ENCODE measurements at places on chromosomes 12 and 14.

DNA sequence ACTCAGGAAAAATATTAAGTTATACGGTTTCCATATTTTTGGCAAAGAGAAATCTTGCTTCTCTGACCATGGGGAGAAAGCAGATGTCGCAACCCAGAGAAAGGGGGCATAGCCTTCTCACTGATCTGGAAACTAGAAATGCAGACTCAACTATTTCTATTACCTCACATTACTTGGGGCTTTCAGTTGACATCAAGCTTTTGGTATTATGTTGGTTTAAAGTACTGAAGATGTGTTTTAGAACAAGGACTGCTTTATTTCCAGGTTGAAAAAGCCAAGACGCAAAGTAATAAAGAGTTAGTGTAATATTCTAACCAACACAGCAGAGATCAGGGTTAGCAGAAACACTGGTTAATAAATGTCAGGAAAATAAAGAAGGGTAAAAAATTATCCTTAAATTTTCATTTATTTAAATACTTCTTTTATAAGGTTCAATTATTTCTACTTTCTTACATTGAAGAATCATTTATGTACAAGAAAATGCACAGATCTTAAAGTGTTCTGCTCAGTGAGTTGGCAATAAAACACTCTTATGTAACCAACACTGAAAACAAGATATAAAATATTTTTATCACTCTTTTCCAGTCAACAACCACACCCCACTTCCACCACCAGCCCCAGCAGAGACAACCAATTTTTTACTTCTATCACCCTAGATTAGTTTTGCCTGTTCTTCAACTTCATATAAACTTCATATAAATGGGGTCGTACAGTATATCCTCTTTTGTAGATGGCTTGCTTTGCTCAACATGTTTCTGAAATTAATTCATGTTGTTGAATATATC, 26.0 kb downstream of the DCP1B start:
- no peak for DNase-seq

GRCh38 chr14:101176535-101177205, 273.1 kb upstream of the RTL1 start:
- DNase-seq, result no peak

DNA sequence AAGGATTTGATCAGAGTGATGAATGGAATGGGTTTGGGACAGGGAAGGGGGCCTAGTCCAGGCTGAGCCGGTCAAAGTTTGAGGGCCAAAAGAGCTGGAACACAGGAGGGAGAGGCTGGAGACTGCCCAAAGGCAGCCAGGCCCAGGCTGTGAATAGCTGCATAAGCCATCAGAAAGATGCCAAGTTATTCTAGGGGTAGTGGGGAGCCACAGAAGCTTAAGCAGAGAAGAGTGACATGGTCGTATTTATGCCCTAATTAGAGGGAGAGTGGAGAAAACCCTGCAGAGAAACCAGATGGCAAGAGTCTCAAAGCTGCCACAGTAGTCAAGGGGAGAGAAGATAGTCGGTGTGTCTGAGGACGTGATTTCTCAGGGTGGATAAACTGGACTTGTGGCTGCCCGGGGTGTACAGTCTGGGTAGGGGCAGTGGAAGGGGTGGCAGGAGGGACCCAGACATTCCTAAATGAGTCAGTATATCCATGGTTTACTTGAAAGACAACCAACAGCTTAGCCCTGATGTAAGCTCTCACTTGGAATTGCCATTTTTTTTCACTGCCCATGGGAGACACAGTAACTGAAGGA, 99.2 kb downstream of the PRICKLE1 start:
- no peak for DNase-seq

DNA sequence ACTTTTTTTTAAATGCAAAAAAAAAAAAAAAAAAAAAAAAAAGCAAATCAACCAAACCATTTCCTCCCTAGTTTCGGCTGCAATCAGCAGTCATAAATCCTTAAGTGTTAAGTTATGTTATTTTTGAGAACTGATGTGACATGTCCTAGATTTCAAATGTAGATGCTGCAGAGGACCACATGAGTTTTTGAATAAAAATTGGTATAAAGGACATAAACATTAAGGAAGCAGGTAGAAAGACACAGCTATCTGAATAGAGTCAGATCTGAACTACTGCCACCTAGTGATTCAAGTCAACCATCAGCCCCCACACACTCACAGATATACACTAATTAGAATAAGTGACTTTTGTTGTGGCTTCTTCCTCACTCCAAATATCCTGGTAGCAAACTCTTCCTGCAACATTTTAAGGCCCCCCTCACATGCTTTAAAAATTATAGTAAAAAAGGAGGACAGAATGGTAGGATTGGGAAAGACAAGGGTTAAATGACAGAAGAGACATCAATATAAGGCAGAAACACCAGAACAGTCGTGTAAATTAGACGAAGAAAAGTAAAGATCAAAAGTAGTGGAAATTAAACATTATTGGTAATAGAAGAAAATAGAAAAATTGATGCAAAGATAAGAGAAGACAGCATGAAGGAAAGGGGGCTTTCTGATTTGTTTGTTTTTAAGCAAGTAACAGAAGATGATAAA, 394.5 kb upstream of the ATP2B1 start:
- DNase-seq, result no peak

DNA sequence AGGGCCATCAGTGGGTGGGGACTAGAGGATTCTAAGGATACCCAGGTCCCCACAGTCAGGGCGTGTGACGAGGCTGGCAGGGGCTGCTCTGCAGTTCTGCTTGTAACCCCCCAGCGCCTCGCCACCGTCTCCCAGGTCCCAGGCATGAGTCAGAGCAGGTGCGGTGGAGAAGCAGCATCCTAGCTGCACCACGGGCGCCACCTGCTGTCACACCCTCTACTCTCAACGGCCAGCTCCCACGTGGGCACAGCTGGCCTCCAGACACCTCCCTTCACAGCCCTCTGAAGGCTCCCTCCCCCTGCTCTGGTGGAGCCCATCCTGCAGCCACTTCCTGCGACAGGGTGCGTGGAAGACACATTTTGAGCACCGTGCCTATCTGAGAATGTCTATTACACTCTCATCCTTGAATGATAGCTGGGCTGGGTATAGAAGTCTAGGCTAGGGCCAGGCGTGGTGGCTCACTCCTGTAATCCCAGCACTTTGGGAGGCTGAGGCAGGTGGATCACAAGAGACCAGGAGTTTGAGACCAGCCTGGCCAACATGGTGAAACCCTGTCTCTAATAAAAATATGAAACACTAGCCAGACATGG, 6.9 kb upstream of the NUDT14 start:
- no peak for DNase-seq

GRCh38 chr12:48993787-48994186, 5.4 kb downstream of the DDN start:
- DNase-seq, result no peak

DNA sequence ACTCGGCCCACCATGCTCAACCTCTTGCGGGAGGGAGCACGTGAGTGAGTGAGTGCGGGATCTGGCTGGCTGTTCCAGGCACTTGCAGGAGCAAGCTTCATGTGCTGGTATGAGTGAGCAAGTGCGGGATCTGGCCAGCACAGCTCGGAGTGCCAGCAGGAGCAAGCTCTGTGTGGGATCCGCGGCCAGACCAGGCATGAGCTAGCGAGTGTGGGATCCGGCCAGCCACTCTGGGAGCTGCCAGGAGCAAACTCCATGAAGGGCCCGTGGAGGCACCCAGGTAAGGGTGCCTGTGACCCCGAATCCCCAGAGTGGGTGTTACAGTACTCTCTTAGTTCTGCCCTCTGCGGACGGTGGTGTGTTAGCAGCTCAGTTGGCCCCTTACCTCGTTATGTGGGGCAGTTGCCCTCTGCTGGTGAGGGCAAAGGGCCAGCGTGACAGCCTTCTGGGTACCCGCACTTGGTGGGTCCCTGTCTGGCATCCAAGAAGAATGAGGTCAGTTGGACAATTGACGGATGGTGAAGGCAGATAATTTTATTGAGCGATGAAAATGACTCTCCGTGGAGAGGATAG, 38.3 kb downstream of the RAD51B start:
- DNase-seq, result no peak

GRCh38 chr12:48973531-48973930, 2.0 kb upstream of the WNT10B start:
- no peak for DNase-seq

DNA sequence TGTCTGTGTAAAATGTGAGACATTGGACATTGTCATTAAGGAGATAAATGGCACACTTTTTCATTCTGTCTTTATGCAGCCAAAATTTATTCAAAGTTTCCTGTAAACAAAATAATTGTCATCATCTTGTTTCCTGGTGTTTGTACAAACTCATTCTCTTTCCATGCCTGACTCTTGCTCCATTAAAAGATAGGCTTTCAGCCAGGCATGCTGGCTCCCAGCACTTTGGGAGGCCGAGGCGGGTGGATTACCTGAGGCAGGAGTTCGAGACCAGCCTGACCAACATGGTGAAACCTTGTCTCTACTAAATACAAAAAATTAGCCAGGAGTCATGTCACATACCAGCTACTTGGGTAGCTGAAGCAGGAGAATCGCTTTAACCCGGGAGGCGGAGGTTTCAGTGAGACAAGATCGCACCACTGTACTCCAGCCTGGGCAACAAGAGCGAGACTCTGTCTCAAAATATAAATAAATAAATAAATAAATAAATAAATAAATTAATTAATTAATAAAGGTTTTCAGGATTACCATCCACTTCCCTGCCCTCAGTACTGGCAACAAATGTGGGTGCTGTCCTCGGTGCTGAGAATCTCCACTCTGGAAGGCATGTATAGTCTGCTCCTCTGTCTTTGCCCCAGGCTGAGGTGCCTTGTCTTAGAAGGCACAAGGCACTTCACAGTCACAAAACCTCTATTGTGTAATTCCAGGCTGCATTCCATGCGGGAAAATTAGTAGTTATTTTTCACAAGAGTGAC, 83.2 kb downstream of the PAH start:
- DNase-seq, result no peak

DNA sequence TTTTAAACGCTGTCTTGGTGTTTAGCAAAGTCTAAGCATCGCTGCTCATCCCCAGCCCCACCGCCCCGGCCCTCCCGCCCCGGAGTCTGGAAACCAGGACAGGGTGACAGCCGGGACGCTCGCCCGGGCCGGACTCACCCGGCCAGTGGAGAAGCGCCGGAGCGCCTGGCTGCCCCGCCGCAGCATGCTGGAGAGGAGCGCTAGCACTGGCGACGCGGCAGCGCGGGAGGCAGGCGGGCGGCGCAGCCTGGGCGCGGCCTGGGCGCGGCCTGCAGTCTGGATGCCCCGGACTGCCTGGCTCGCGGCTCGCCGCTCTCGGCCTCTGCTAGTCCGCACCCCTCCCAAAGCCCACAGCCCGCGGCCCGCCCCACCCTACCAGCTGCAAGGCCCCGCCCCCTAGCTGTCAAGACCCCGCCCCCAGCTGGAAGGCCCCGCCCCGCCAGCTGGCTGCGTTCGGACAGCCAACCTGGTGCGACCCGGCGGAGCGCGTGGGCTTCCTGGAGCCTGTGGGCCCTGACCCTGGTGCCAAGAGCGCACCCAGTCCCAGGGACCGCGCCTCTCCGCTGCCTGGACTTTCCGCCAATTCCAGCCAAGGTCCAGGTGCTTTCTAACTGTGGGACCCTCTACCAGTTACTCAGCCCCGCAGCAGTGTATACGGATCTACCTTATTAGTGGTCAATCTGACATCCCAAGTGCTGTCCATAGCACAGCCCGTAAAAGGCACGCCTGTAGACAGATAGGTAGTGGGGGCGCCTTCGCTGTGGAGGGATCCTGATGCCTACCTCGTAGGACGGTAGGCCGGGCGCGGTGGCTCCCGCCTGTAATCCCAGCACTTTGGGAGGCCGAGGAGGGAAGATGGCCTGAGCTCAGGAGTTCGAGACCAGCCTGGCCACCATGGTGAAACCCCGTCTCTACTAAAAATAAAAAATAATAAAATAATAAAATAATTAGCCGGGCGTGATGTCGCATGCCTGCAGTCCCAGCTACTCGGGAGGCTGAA, at the start of gene ALDH1L2:
Gene ALDH1L2, minus strand, starts transcription at position 208 of the 1,000 bp plus-strand sequence. Its CDS starts 22 bp downstream, at position 186.
- no peak for DNase-seq

GRCh38 chr12:24232531-24232930, 283.1 kb upstream of the SOX5 start:
- DNase-seq, result no peak

- DNase-seq, result no peak
These were observed 27.5 kb downstream of the BCAT1 start for GRCh38 chr12:24921251-24922038.

GRCh38 chr14:67056684-67057083, 132.6 kb upstream of the GARIN2 start:
- DNase-seq, result no peak

DNA sequence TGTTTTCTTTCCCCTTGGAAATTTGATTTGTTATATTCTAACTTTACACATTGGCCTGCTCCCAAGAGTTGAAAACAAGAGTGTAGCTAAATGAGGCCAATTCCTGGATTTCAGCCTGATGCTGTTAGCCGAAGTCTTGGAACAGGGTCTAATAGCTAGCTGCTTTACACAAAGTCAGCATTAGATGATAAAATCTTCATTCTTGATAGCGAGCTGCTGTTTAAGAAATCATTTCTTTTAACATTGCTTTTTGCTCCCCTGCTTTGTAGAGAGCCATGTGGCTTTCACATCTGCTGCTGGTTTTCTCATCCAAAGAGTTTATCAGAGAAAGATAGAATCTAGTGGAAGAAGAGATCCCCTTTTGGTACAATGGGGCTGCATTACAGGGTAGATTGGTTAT, 22.3 kb downstream of the FBXW8 start:
- no peak for DNase-seq

DNA sequence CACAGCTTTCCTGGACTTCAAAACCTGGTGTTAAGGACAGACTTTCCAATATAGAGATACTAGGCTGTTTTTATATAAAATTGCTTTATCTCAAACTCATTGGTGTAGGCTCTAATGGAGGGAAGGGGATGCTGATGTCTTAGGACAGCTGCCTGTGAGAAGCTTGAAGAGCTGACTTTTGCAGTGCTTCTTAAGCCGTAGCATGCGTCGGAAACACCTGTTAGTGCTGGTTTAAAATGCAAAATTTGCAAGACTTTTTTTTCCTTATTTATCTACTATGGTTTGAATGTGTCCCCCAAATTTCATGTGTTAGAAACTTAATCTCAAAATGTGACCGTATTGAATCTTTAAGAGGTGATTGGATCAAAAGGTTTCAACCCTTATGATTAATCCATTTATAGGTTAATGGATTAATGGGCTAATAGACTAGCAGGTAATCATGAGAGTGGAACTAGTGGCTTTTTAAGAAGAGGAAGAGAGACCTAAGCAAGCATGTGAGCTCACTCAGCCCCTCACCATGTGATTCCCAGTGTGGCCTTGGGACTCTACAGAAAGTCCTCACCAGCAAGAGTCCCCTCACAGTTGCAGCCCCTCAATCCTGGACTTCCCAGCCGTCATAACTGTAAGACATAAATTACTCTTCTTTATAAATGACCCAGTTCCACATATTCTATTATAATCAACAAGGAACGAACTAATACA, 60.9 kb upstream of the FUT8 start:
- no peak for DNase-seq

- no peak for DNase-seq
These were observed 154.9 kb downstream of the ASCL4 start for GRCh38 chr12:107929436-107929835.

- DNase-seq, result no peak
These were observed 62.4 kb upstream of the TBPL2 start for GRCh38 chr14:55502746-55503284.

- DNase-seq, result no peak
These were observed 18.6 kb upstream of the GARIN2 start for GRCh38 chr14:67170660-67171059.

- no peak for DNase-seq
These were observed 33.0 kb downstream of the DBX2 start for GRCh38 chr12:45017916-45018315.

All from DMS79 (cell line).